ENCODE measurements at places on chromosomes 6 and 20.

DNA sequence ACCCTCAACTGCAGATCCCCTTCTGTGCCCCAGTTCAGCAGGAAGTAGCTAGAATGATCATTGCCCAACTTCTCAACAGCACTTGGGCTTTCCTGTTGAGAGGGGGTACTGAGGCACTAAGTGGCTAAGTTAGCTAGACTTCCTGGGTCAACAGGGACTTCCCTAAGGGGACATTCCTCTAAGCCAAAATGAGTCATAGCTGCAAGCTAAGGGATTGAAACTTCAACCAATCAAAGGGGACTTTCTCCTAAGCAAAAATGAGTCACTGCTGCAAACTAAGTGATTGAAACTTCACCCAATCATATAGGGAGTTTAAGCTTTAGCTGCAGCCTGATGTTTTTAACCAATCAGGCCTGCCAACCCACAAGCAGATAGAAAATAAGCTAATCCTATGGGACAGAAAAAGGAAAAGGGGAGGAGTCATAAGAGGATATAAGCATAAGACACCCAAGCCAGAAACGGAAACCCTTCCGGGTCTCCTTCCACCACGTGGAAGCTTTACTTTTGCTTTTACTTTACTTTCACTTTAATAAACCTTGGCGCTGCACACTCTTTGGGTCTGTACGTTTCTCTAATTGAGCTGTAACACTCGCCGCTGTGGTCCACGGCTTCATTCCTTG is 659.0 kb upstream of the HS3ST5 start:
- DNase-seq, result no peak

GRCh38 chr6:141216726-141217125 is 916.0 kb upstream of the GJE1 start:
- DNase-seq, result no peak

GRCh38 chr20:34129518-34130162 is 17.6 kb upstream of the EIF2S2 start:
- peak; percentile 87 for DNase-seq

DNA sequence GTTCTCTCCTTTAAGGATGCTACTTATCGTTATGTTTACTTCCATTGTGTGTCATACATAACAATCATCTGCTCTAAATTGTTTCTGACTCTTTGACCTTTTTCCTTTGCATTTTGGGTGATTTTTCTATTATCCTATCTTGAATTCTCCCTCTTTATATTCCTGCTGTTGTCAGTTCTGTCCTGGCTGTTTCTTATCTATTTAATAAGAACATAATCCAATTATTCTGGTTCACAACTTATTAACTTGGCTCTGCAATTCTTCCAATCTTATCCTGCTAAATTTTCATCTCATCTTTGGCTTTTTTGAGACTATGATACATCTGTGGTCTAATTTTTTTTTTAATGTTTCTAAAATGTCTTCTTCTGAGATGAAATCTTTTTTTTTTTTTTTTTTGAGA is 54.7 kb upstream of the TOX2 start:
- no peak for DNase-seq

DNA sequence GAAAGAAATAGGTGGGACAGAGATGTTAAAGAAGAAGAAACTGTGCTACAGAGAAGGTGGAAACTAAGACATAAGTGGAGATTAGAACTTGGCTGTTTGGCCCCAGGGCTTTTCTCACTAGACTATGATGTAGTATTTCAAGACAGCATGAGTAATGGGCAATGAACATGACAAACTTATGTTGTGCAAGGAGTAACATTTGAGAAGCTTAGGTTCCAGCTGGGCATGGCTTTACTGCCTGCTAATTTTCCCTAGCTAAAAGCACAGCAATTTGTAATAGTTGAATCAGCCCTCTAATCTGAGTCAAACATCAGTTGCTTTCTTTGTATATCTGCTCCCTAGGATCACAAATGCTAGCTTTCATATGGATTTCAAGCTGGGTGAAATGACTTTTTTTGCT is 294.3 kb upstream of the BMP2 start:
- no peak for DNase-seq

GRCh38 chr6:149230712-149231460 is 86.6 kb upstream of the TAB2 start:
- DNase-seq, result no peak

GRCh38 chr20:4797275-4797674 is 75.6 kb downstream of the PRND start:
- no peak for DNase-seq
